T-helper 1 cell treated with Interleukin-12 subunit alpha and Interleukin-12 subunit beta and Interleukin-4 antibody, amounts not matched to agents 30 ng/mL and 1 ng/mL, for 36 hours (primary cell): ENCODE measurements at places on chromosomes 16 and 17. TPM values are rescaled to one million over a fixed set of nuclear protein-coding genes. Genes with fewer than 3 reads are reported as not detected.

The KCNJ18 gene
- total RNA-seq: not detected in 2 replicates

The TBKBP1 gene
- 7.1 and 8.0 TPM in 2 replicates for total RNA-seq

The TSPAN10 gene
- 0.37 and 0.47 TPM in 2 replicates for total RNA-seq

The C17orf75 gene
- total RNA-seq: 24.6 and 31.6 TPM in 2 replicates

The TPSB2 gene
- total RNA-seq: not detected in 2 replicates

The BRIP1 gene
- 15.5 and 18.1 TPM in 2 replicates for total RNA-seq
